ENCODE measurements at places on chromosomes 16 and 17.

DNA sequence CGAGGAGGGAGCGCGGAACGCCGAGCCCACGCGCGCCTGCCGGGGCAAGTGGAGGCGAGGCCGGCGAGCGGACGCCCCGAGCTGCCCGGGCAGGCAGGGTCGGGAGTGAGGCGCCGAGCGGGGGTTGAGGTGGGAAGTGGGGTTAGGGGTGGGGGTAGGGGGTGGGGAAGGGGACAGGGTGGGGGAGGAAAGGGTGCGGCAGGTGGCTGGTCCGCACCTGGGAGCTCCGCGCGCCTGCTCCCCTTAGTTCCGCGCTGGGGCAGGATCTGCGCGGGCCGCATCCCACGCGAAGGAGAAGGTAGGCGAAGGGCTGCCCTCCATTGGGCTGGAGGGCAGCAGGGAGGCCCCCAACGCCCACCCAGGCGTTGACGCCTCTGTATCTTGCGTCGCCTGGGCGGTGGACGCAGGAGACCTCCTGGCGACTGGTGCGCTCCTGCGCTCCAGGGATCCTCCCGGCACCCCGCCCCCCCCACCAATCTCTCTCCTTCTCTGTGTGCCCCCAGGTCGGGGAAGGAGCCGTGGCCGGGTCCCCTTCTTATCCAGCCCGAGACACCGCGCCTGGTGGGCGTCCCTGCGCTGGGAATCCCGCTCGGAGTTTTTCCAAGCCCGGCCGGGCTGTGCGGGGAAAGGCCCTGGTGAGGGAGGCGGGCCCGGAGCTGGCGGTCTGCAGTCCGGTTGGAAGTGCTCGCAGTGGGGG is 51.3 kb upstream of the AMZ2 start:
- DNase-seq: peak; percentile 59

- no peak for DNase-seq
These were observed 2.9 kb downstream of the GUCY2D start for GRCh38 chr17:8005357-8005756.

- DNase-seq: no peak
These were observed 140.3 kb upstream of the TBX2 start for GRCh38 chr17:61259360-61259759.

DNA sequence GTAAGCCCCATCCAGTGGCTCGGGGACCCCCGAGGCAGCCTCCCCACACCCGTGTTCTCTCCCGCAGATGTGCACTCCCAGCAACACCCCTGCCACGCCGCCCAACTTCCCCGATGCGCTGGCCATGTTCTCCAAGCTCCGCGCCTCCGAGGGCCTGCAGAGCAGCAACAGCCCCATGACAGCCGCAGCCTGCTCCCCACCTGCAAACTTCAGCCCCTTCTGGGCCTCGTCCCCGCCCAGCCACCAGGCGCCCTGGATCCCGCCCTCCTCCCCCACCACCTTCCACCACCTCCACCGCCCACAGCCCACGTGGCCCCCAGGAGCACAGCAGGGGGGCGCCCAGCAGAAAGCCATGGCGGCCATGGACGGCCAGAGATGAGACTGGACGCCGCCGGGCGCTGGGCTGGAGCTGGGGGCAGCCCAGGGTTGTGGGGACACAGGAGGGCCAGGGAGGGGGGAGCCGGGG is 5.0 kb downstream of the UBALD2 start:
- no peak for DNase-seq

DNA sequence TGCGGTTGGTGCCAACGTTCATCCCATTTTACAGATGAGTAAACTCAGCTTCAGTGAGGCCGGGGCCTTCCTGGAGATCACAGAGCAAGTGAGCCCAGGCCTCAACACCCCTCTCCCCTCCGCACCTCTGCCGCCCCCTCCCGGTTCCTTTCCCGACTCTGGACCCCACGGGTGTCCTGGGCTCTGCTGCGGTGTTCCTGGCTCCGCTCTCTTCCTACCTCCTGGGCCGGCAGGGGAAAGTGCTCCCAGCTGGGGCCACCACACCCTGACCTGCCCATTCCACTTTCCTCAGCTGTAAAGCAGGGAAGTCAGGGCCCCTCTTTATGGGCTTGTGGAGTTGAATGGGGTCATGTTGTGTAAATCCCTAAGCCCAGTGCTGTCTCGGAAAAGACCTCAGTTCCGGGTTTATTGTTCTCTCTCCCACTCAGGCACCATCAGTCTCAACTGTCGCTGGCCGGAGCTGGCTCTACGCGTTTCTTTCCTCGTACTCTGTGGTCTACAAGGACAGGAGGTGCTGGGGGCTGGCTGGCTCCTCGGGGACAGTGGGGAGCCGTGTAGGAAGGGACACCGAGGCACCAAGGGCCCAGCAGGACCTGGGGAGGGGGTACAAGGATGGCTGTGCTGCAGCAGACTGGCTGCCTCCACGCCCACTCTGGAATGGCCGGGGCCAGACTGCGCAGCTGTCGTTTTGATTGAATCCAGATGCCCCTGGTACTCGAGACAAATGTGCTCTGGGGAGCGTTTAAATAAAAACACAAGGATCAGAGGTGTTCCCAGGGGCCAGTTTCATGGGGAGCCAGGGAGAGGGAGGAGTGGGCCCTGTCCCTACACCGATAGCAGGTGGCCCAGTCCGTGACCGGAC is 21.7 kb upstream of the ACSF3 start:
- no peak for DNase-seq

- DNase-seq: peak; percentile 6
These were observed 67.6 kb downstream of the TBC1D16 start for GRCh38 chr17:79968116-79968515.

DNA sequence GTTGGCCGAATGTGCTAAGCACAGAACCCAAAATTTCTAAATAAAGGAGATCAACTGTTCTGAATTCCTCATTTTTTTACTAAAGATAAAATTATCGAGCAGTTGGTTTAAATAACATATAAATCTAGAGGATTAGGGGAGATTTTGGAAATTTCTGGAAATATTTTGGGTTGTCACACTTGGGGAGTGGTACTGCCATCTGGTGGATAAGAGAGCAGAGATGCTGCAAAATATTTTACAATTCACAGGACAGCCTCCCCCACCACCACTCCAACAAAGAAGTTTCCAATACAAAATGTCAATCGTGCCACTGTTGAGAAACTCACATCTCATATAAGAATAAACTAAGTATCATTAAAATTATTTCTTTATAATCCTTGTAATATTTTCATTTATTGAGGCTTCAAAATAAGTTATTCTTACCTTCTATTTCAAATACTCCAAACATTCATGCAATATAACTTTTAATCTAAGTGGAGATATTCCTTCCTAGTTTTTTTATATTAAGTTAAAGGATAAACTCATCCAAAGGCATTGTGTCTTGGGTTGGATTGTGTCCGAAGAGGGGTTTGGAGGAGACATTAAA is 17.0 kb upstream of the ABCA8 start:
- no peak for DNase-seq

GRCh38 chr17:54408731-54409130 is 491.9 kb upstream of the TOM1L1 start:
- no peak for DNase-seq

DNA sequence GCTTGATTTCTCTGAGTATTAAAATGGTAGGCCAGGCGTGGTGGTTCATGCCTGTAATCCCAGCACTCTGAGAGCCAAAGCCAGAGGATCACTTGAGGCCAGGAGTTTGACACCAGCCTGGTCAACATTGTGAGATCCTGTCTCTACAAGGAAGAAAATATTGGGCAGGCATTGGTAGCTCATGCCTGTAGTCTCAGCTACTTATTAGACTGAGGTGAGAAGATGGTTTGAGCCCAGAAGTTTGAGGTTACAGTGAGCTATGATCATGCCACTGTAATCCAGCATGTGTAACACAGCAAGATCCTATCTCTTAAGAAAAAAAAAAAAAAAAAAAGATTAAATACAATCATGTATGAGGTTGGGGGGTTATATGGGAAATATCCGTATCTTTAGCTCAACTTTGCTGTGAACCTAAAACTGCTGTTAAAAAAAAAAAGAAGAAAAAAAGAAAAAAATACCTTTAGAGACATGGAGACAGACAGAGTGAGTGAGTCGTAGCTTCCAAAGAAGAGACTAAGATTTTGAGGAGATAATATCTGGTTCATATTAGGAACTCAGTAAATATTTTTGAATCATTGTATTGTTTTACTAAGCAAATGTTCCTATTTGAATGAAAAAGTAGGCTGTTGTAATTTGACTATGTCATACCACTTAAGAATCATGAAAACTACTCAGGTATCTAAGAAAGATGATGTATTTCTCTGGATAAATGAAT is 325.7 kb upstream of the TBX2 start:
- DNase-seq: no peak

DNA sequence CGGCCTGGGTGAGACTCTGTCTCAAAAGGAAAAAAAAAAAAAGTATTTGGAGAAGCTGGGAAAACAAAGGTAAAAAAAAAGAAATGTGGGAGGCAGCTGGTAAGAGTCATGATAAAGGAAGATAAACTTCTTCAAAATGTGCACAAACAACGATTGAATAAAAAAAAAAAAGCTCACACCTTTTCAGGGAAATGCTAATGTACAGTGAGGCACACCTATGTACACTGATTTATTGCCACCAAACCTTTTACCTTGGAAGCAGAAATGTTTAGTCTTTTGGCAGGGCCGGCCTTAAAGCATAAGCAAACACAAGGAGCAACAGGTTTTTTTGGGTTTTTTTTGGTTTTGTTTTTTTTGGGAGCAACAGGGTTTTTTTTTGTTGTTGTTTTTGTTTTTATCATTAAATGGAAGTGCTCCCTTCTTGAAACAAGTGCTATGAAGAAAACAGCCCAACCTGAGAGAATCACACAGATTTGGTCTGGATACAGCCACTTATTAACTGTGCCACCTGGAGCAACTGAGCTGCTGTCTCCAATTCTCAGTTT is 29.8 kb upstream of the KCNJ2 start:
- no peak for DNase-seq

- no peak for DNase-seq
These were observed 1.2 kb downstream of the NFATC3 start for GRCh38 chr16:68086336-68086841.

DNA sequence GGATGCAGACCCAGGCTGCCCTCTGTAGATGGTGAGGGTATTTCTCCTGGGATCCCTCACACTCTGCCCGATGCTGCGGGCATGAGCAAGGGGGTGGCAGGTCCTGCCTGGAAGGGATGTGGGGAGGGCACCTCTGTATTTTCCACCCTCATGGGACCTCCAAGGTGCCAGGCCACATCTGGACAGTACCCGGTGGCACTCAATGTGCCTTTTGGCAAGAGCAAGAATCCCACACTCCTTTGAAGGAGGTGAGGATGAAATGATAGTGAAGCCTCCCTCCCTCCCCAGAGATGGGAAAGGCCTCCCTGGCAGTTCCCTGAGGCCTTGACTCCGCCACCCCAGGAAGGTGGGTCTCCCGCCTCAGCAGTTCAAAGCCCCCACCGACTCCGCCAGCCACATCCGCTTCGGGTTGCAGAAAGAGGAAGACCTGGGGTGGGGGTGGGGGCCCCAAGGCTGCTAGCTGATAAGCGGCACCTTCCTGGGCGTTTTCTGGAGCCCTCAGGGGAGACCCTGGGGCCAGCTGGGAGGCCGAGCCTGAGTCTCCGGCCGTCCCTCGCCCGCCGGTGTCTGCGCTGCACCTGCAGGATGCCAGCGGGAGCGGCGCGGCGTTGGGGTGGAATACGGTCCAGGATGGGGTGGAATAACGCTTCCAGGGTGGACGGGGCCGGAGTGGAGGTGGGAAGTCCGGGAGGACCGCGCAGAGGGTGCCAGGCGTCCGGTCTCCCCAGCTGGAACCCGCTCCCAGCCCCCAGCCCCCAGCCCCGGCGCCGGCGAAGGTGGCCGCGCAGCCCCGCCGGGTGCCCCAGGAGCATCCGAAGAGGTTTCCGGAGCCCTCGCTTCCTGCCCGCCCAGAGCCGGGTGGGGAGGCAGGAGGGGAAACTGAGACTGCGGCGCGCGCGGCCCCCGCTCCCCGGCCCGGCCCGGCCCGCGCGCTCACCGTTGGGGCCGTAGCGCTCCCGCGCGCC is 718 bp downstream of the ATP2A3 start:
- peak; percentile 70 for DNase-seq

- no peak for DNase-seq
These were observed 1.8 kb downstream of the PRSS22 start for GRCh38 chr16:2856061-2856670.

GRCh38 chr16:55480228-55480655 is 1.2 kb downstream of the MMP2 start:
- peak; percentile 97 for DNase-seq
